ENCODE measurements at places on chromosomes 3 and 15.

- DNase-seq, result no peak
These were observed 35.9 kb upstream of the CMSS1 start for GRCh38 chr3:99781761-99782160.

GRCh38 chr3:32557640-32558352 lies 12.9 kb downstream of the DYNC1LI1 start:
- no peak for DNase-seq

- no peak for DNase-seq
These were observed 6.9 kb downstream of the CMTM7 start for GRCh38 chr3:32398531-32398930.

DNA sequence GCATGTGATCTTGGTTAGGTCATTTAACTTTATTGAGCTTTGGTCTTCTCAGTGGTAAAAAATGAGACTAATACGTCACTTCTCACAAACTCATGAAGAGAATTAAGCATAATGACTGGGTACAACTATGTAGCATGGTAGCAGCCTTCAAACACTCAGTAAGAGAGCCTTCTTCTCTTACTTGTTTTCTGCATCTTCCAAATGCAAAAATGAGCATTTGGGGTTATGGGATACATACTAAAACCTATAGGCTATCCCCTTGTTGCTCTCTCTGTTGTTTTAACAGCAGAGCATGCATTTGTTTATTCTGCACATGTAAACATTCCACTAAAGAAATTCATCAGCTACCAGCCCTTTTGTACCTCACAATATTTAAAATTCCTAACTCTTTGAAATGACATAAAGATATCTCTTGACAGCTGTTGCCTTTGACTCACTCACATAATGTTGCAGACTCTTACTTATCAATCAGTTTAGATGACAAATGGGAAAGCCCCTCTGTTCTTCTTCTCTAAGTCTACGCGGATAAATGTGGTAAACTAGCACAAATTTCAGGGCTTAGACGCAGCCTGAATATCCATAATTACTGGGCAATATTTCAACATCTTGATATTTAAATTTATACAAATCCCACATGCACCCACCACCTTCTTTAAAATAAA lies 327.3 kb upstream of the SATB1 start:
- DNase-seq, result no peak

DNA sequence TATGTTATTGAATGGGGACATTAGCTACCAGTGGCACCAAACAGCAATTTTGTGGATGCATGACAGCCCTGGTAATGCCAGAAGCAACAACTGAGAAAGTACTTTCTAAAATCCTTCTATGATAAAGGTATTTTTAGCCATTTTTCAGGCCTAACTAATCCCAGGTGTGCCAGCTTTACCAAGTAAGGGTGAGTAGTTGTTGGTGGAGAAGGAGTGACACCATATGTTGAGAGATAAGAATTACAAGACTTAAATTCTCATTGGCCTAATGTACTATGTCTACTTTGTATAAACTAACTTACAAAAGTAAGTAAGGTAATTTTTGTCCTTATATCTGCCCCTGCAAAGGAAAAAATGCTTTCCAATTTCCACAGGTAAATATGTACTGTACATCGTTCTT lies 4.1 kb upstream of the COX17 start:
- no peak for DNase-seq

DNA sequence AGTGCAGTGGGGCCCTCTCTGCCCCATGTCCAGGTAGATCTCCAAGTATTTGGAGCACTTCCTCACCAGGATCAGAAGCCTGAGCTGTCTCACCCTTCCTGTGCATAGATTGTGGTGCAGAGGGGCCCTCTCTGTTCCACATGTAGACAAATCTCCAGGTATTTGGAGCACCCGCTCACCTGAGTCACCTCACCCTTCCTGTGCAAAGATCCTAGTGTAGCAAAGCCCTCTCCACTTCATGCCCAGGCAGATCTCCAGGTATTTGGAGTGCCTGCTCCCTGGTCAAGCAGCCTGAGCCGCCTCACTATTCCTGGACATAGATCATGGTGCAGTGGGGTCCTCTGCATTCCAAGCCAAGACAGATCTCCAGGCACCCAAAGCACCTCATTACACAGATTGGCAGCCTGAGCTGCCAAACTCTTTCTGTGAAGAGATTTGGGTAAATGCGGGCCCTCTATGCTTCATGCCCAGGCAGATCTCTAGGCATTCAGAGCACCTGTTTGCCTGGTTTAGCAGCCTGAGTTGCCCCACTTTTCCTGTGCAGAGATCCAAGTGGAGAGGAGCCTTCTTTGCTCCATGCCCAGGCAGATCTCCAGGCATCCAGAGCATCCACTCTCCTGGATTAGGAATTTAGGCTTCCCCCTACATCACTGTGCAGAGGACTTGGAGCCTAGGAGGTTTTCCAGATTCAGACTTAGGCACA lies 249.8 kb downstream of the AGBL1 start:
- no peak for DNase-seq

DNA sequence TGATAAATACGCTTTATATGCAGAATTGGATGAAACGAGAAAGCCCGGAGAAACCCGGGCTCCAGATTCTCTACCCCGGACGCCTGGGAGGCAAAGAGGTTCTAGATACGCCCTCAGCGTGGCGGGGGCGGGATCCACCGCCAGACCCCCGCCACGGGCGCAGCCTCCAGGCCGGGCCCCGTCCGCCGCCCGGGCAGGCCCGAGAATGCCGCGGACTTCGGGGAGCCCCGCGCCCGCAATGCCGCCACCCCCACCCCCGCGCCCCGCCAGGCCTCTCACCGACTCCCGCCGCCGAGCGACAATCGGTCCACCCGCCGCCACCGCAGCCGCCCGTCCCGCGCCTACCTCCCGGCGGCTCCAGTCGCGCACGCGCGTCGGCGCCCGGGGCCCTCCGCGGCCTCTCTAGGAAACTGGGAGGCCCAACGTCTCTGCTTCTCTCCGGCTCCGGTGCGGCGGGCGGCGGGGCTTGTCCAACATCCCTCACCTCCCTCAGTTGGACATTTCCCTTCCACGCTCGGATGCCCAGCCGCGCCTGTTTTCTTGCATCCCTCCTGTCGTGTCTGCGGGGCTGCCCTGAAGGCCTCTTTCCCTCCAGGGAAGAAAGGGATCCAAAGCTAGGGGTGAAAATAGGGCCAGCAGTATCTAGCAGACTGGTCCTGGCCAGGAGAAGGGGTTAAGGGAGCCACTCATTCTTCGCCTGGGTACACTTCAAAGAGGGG lies at the start of gene ZNF445:
Gene ZNF445, minus strand, starts transcription at position 359 of the 719 bp plus-strand sequence. CDS start 22,121 bp downstream, outside the sequence.
- peak; percentile 47 for DNase-seq

DNA sequence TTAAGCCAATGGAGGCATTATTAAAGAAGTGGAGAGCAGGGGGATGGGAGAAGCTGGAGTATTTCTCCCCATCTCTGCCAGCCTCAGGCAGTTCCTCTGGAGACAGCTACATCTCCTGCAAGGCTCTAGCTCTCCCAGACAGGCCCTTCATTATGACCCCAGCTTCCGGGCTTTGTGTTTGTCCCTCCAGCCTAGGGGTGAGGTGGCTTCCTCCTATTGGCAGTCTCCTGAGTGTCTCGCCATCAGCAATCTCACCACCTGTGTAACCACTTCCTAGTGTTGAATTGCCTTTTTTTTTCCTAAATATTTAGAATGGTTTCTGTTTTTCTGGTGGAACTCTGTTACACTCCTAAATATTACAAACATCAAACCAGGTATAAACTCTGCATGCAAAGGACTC lies 122.3 kb downstream of the FAM174B start:
- no peak for DNase-seq

DNA sequence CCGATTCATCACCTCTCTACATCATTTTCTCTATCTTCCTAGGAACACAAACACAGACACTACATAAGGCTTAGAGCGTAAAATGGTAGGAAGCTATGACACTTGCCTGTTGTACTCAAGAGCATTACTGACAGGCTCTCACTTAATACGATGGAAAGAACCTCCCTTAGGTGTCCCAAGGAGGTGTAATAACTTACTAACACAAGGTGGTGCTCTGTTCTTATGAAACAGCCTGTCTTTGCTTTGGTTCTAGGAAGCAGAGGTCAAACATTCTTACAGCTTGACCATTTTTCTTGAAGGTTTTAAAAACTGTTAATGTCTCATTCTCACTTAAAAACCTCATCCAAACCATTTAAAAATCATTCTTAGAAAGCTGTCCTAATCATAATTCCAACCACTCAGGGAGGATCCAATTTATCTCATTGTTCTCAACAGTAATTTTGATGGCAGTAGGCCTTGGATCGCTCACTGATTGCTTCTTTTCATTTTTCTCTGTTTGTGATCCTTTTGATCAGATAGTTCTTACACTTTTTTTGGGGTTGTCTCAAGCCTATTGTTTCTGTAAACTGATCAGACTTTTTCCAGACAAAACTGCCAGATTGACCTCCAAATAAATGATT lies 317.8 kb upstream of the AGTR1 start:
- no peak for DNase-seq

DNA sequence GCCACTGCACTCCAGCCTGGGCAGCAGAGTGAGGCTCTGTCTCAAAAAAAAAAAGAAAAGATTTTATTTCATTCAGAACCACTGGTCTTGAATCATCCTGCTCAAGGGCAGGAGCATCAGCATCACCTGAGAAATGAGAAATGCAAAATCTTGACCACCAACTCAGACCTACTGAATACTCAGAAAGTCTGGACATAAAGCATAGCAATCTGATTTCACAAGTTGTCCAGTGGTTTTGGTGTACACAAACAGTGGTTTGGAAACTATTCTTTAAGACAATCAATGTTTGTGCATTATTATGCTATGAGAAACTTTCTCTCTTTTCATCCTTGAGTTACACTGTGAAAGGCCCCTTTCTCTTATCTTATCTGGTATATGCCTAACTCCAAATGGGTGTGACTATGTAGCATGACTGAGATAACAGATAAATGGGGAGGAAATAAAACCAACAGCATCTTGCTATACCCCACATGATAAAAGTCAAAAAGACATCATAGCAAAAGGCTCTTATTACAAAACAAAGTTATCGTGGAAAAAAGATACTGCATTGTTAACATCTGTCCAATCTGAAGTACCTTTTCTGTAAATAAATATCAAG lies 174.2 kb upstream of the STT3B start:
- DNase-seq, result no peak

DNA sequence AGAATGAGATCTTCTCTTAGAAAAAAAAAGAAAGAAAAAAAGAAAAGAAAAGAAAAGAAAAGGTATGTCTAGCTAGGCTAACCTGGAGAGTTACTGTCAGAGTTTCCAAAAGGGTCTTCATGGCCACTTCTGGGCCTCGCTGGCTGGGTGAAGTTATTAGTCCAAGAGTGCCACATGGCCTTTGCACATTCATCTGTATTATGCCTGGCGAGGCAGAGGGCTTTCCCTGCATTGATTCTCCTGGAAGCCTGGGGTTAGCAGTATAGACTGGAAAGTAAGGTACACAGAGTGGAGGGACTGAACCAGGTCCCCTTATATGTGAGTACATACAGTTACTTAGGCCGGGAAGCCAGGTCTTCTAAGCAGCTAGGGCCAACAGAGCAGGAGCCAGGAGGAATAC lies 54.8 kb upstream of the CGNL1 start:
- DNase-seq, result no peak

GRCh38 chr3:186413615-186414415 lies 51.8 kb upstream of the DGKG start:
- no peak for DNase-seq

GRCh38 chr3:194370753-194371152 lies 1.2 kb upstream of the LRRC15 start:
- DNase-seq, result no peak

DNA sequence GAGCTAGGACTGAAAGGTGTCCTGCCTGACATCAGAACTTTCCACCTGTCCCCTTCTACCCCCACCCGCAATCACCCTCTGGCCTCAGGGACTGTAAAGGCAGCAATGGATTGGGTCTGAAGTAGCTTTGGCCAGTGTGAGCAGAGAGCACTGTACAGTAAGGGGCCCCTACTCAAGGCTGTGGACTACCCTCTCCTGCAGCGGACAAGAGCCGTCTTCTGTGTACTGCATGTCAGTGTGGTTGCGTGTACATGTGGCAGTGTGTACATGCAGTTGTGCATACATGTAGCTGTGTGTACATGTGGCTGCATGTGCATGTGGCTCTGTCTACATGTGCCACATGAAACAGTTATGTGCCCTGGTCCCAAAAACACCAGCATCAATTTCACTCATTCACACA lies 205.9 kb upstream of the LINGO1 start:
- DNase-seq, result no peak

DNA sequence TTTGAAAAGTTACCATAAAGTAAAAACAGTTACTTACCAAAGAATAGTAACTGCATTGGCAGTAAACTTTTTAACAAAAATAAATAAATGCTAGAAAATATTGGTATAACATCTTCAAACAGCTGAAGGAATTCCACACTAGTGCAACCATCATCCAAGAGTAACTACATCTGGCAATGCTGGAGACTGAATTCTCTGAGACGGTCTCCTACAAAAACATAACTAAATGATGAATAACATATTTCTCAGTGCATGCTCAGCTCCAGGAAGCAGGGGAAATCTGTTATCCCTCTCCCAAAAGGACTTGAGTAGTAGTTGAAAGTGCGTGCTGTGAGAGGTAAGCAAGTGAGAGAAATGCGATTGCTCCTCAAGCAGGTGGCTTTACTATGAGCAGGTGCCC lies 526.8 kb upstream of the CCDC54 start:
- no peak for DNase-seq

DNA sequence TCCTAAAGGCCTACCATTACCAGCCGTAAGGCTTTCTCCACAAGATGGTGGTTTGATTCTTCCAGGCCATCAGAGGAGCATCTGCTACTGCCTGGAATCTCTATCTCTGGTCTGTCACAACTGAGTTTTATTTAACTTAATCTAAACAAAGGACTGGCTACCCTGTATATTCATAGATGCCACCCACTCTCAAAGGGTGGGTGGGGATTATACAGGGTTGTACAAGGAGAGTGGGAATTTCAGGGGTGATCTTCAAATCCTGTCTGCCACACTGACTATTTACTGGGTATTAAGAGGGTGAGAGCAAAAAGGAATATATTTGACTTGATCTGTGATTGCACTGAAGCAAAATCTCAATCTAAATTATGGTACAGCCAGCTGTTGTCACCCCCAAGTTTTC lies 253.3 kb downstream of the MBNL1 start:
- DNase-seq, result no peak

- DNase-seq, result no peak
These were observed 165.6 kb downstream of the GMNC start for GRCh38 chr3:190696777-190697501.

Data from activated naive CD4-positive, alpha-beta T cell (primary cell).